Chondrocyte (in vitro differentiated cells): ENCODE measurements at places on chromosomes 4 and X.

- H3K27me3 ChIP-seq, result no peaks in the 10 kb centered on the region
- no peaks in the 10 kb centered on the region for H3K36me3 ChIP-seq
- no peak overlapping the region for H3K27ac ChIP-seq
- H3K4me1 ChIP-seq, result no peaks in the 10 kb centered on the region
- DNase-seq, result no peak
- H3K4me3 ChIP-seq, result no peak overlapping the region
Measured at GRCh38 chr4:111064342-111064993, 441.6 kb upstream of the PITX2 start.

- no peaks in the 10 kb centered on the region for H3K36me3 ChIP-seq
- no peak overlapping the region for H3K4me3 ChIP-seq
- no peak overlapping the region for H3K27ac ChIP-seq
- DNase-seq, result no peak
Measured at GRCh38 chrX:48278958-48279357, 23.8 kb downstream of the SSX1 start.

- no peaks in the 10 kb centered on the region for H3K27me3 ChIP-seq
- H3K4me3 ChIP-seq, result no peak overlapping the region
- H3K27ac ChIP-seq, result no peak overlapping the region
- no peak for DNase-seq
- peaks cover 5% of the 10 kb centered on the region for H3K4me1 ChIP-seq
Measured at GRCh38 chr4:160319221-160319867, 1216.5 kb downstream of the RAPGEF2 start.

GRCh38 chrX:16484338-16484737 lies 165.6 kb upstream of the S100G start:
- no peak overlapping the region for H3K4me3 ChIP-seq
- H3K27me3 ChIP-seq, result no peaks in the 10 kb centered on the region
- H3K4me1 ChIP-seq, result peaks cover 46% of the 10 kb centered on the region
- no peak for DNase-seq

DNA sequence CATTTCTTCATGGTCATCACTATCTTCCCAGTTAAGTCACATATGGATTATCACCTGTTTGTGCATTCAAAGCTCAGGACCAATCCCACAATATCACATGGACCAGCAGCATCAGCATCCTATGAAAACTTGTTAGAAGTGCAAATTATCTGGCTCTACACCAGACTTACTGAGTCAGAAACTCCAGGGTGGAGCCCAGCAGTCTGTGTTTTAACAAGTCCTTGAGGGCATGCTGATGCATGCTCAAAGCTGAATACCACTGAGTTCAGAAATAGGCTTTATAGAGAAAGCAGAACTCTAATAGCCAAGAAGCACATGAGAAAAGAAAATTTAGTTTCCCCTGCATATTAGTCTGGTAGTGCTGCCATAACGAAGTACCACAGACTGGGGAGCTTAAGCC lies 62.4 kb upstream of the GABRQ start:
- no peak overlapping the region for H3K4me3 ChIP-seq
- H3K36me3 ChIP-seq, result no peaks in the 10 kb centered on the region
- no peaks in the 10 kb centered on the region for H3K27me3 ChIP-seq
- no peak overlapping the region for H3K27ac ChIP-seq
- no peak for DNase-seq
- no peaks in the 10 kb centered on the region for H3K4me1 ChIP-seq

DNA sequence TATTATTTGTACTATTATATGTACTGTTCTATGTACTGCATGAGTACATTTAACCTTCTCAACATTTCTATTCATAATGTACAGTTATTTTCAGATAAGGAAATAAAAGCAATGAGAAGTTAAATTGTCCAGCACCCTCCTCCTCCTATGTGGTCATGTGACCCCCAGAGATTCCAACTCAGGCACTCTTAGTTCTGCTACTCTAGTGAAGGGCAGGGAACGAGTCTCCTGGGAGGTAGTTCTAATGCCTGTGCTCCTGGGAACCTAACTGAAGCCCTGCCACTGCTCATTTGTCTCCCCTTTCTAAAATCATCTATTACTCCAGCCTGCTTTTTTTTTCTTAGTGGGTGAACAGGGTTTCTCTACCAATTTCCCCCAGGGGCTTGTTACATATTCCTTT lies 105.9 kb upstream of the GPRIN3 start:
- no peak overlapping the region for H3K4me3 ChIP-seq
- peaks cover 41% of the 10 kb centered on the region for H3K4me1 ChIP-seq
- no peaks in the 10 kb centered on the region for H3K27me3 ChIP-seq
- H3K36me3 ChIP-seq, result peaks cover 2% of the 10 kb centered on the region

DNA sequence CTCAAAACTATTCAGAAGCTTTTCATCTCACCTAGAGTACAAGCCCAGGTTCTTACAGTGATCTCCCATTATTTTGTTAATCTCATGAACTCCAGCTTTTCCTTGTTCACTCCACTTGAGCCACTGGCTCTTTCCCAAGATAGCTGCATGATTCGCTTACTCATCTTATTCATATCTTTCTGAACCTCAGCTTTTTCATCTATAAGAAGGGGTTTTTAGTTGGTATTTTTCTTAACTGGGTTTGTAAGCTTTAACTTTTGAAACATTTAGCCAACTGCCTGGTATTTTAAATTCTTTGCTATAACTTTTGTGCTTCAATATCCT lies 24.0 kb downstream of the GIMD1 start:
- no peaks in the 10 kb centered on the region for H3K27me3 ChIP-seq
- no peak overlapping the region for H3K4me3 ChIP-seq
- no peak for DNase-seq
- H3K4me1 ChIP-seq, result peaks cover 14% of the 10 kb centered on the region

GRCh38 chrX:147735364-147735763 lies 176.4 kb upstream of the FMR1 start:
- no peaks in the 10 kb centered on the region for H3K4me1 ChIP-seq
- no peaks in the 10 kb centered on the region for H3K27me3 ChIP-seq
- H3K27ac ChIP-seq, result no peak overlapping the region
- no peaks in the 10 kb centered on the region for H3K36me3 ChIP-seq
- DNase-seq, result no peak

- DNase-seq, result no peak
- H3K4me3 ChIP-seq, result no peak overlapping the region
- H3K27me3 ChIP-seq, result no peaks in the 10 kb centered on the region
- no peak overlapping the region for H3K27ac ChIP-seq
- no peaks in the 10 kb centered on the region for H3K36me3 ChIP-seq
- no peaks in the 10 kb centered on the region for H3K4me1 ChIP-seq
Measured at GRCh38 chr4:136571315-136571714, 961.0 kb downstream of the PCDH18 start.

DNA sequence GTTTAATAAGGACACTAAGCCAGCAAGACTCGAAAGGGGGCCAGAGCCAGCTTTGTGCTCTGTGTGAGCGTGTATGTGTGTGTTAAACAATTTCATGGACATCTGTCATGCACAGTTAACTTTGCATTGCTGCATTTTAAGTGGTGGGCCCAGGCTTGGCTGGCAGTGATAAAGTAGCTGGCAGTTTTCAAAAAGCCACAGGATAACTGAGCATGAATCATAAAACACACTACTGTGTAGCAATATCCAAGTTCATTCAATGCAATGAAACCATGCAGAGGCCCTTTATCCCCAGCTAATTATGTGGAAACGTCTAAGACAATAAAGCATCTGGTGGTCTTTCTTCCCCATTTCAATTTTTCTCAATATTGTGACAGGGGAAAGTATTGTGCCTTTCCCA lies 132.9 kb downstream of the NKX6-1 start:
- H3K27ac ChIP-seq, result no peak overlapping the region
- H3K36me3 ChIP-seq, result no peaks in the 10 kb centered on the region
- peaks cover 1% of the 10 kb centered on the region for H3K27me3 ChIP-seq
- DNase-seq, result no peak
- H3K4me1 ChIP-seq, result no peaks in the 10 kb centered on the region
- H3K4me3 ChIP-seq, result no peak overlapping the region

DNA sequence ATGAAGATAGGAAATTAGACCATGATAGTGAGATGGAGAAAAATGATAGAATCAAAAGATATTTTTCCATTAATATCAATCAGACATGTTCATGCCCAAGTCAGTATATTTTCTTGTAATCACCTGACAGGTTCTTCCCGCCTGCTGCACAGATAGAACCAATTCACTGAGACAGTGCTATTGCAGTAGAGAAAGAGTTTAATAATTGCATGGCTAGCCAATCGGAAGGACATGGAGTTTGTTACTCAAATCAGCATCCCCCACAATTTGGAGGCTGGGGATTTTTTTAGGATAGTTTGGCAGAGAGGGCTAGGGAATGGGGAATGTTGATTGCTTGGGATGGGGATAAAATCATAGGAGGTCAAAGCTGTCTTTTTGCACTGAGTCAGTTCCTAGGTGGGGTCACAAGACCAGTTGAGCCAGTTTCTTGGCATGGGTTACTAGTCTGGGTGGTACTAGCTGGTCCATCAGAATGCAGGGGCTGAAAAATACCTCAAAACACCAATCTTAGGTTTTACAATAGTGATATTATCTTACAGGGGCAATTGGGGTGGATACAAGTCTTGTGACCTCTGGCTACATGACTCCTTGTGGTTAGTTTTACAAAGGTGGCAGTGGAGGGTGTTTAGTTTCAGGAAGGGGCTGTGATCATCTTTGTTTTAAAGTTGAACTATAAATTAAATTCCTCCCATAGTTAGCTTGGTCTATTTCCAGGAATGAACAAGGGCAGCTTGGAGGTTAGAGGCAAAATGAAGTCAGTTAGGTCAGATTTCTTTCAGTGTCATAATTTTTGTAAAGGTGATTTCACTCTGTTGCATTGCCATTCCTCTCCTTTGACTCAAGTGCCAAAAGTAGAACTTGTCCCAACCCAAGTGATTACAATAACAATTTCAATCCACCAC lies 100.3 kb upstream of the PDE5A start:
- H3K36me3 ChIP-seq, result peaks cover 3% of the 10 kb centered on the region
- no peak overlapping the region for H3K4me3 ChIP-seq
- H3K27ac ChIP-seq, result peak overlapping the region; percentile 94
- H3K4me1 ChIP-seq, result peaks cover 93% of the 10 kb centered on the region
- H3K27me3 ChIP-seq, result no peaks in the 10 kb centered on the region

DNA sequence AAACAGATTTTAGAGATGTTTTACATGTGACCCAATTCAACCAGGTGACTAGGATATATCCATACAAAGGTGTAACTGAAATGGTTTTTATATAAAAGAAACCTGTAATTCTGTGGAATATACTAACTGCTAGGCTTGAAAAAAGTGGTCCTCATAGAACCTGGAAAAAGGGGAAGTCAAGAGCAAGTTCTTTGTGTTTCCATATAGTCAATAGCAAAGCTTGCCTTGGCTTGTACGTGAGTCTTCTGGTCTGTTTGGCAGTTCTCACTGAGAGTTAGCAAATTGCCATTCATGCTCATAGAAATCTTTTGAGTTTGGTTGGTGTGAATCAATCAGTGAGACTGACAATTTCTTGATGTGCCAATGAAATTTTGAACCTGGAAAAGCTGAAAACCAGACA lies 79.4 kb upstream of the SMIM10 start:
- no peaks in the 10 kb centered on the region for H3K36me3 ChIP-seq
- DNase-seq, result no peak
- H3K27me3 ChIP-seq, result no peaks in the 10 kb centered on the region
- H3K4me3 ChIP-seq, result no peak overlapping the region
- H3K27ac ChIP-seq, result no peak overlapping the region

- peaks cover 4% of the 10 kb centered on the region for H3K27me3 ChIP-seq
- peaks cover 2% of the 10 kb centered on the region for H3K4me1 ChIP-seq
- H3K36me3 ChIP-seq, result no peaks in the 10 kb centered on the region
- H3K27ac ChIP-seq, result no peak overlapping the region
- no peak for DNase-seq
Measured at GRCh38 chr4:40418430-40419230, 83.5 kb downstream of the CHRNA9 start.

- no peak for DNase-seq
- no peak overlapping the region for H3K27ac ChIP-seq
- no peaks in the 10 kb centered on the region for H3K27me3 ChIP-seq
- no peaks in the 10 kb centered on the region for H3K36me3 ChIP-seq
- H3K4me3 ChIP-seq, result no peak overlapping the region
- H3K4me1 ChIP-seq, result peaks cover 2% of the 10 kb centered on the region
Measured at GRCh38 chr4:66372706-66373105, 702.4 kb upstream of the EPHA5 start.

- H3K27ac ChIP-seq, result no peak overlapping the region
- H3K4me1 ChIP-seq, result peaks cover 43% of the 10 kb centered on the region
- H3K36me3 ChIP-seq, result peaks cover 10% of the 10 kb centered on the region
- H3K27me3 ChIP-seq, result no peaks in the 10 kb centered on the region
- DNase-seq, result no peak
Measured at GRCh38 chr4:142316913-142317312, 529.2 kb downstream of the INPP4B start.

DNA sequence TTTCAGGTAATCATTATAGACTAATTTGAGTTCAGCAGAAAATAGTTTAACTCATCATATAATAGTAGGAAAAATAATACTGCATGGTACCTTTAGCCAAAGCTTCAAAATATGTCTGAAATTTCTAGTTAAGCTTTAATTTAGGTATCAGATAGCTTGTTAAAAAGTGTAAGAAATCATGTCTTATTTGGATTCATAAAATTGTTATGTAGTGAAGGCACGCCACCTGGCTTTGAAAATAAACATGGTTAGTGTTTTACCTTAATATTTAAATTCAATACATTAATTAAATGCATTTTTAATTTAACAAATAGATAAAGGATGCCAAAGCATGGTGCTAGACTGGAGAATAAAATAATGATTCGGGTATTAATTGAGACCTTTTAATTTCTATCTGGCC lies 211.4 kb downstream of the FSTL5 start:
- peaks cover 8% of the 10 kb centered on the region for H3K27me3 ChIP-seq
- no peak overlapping the region for H3K4me3 ChIP-seq
- DNase-seq, result no peak
- H3K27ac ChIP-seq, result no peak overlapping the region
- H3K4me1 ChIP-seq, result peaks cover 3% of the 10 kb centered on the region

- H3K36me3 ChIP-seq, result peaks cover 2% of the 10 kb centered on the region
- DNase-seq, result no peak
- no peak overlapping the region for H3K4me3 ChIP-seq
Measured at GRCh38 chr4:150322646-150323045, 244.4 kb downstream of the DCLK2 start.

DNA sequence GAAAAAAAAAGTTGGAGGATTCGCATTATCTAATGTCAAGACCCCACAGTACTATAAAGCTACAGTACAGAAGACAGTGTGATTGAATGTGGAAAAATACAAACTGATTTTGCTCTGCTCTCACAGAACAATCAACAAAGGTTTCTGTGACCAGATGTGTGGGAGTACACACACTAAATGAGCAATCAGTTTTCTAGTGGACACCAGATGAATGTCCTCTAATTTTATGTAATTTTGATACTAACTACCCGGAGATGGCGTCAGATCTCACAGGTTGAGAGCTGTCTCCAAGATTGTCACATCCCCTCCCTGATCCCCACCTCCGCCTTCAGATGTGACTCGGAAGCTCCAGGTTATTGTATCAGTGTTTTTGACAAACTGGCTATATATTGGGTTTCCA lies 81.9 kb upstream of the HUWE1 start:
- no peak for DNase-seq
- H3K36me3 ChIP-seq, result no peaks in the 10 kb centered on the region
- no peaks in the 10 kb centered on the region for H3K4me1 ChIP-seq
- H3K27me3 ChIP-seq, result peaks cover 6% of the 10 kb centered on the region
- H3K4me3 ChIP-seq, result no peak overlapping the region

- peak overlapping the region; percentile 98 for H3K27ac ChIP-seq
- peak overlapping the region; percentile 95 for H3K4me3 ChIP-seq
- H3K36me3 ChIP-seq, result peaks cover 9% of the 10 kb centered on the region
- peaks cover 27% of the 10 kb centered on the region for H3K4me1 ChIP-seq
Measured at GRCh38 chr4:30718641-30719453, 1.3 kb upstream of the PCDH7 start.
